ENCODE measurements at places on chromosomes 16 and 17. TPM values are rescaled to one million over a fixed set of nuclear protein-coding genes. Genes with fewer than 3 reads are reported as not detected.

DNA sequence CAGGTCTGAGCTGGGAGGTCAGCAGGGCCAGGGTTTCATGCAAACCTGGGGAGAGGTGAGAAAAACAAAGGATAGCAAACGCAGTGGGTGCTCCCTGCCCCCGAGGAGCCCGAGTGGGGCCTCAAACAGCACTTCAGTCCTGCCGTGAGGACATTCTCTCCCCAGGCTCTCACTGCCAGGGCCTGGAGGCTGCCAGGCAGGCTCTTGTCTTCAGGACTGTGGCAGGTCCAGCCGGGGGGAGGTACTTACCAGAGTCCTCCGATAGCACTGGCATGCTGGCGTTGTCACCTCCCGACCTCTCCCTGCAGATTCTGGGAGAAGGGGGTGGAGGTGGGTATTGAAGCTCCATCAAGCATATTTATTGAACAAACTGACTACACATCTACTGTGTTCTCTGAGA lies 1.3 kb downstream of the MPP3 start:
- no peak overlapping the region for H3K4me3 ChIP-seq
- no peaks in the 10 kb centered on the region for H3K36me3 ChIP-seq
- H3K4me1 ChIP-seq: no peaks in the 10 kb centered on the region
- H3K27ac ChIP-seq: no peak overlapping the region
- peak; percentile 76 for DNase-seq
- peaks cover 16% of the 10 kb centered on the region for H3K27me3 ChIP-seq

- H3K4me1 ChIP-seq: peaks cover 8% of the 10 kb centered on the region
- H3K27ac ChIP-seq: peak within 1 kb of the TSS; percentile 95
- DNase-seq: no peak
- peaks cover 4% of the 10 kb centered on the region for H3K36me3 ChIP-seq
- H3K27me3 ChIP-seq: no peaks in the 10 kb centered on the region
Observed at GRCh38 chr17:8630227-8630801, at the start of gene MYH10. Gene MYH10 (minus strand): TSS chr17:8630725. CDS start chr17:8623246, 7,479 bp downstream.

The NKD1 gene
- total RNA-seq: 3.2 TPM

- H3K4me1 ChIP-seq: no peaks in the 10 kb centered on the region
- no peaks in the 10 kb centered on the region for H3K27me3 ChIP-seq
- no peak overlapping the region for H3K27ac ChIP-seq
- peaks cover 55% of the 10 kb centered on the region for H3K36me3 ChIP-seq
- no peak overlapping the region for H3K4me3 ChIP-seq
- no peak for DNase-seq
Observed at GRCh38 chr17:29257756-29258155, 11.1 kb downstream of the CRYBA1 start.

DNA sequence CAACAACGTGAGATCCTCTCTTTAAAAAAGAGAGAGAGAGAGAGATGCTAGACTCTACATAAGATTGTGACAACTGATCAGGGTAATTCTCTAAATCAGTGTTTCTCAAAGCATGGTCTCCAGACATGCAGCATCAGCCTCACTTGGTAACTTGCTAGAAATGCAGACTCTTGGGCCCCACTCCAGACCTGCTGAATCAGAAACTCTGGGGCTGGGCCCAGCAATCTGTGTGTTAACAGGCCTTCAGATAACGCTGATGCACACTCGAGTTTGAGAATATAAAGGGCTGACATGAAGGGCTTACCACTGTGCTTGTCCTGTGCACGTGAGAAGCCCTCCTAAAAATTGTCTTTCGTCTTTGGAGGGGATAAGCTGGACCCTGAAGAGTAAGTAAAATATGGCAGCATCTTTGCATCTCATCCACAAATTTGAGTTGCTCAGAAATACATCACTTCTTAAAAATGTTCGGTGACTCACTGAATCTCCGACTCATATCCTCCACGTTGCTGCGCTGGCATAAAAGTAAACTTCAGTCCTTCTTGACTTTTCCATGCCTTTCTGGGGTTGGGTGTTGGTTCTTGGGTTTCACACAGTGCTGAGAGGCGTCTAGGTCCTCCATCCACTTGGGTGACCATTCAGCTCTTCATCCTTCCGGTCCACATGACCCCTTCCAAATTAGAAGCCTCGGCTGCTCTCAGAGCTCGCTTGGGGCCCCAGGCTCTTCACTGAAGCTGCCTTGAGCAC lies 26.1 kb upstream of the KDM8 start:
- H3K4me1 ChIP-seq: no peaks in the 10 kb centered on the region
- H3K27me3 ChIP-seq: no peaks in the 10 kb centered on the region
- no peak overlapping the region for H3K4me3 ChIP-seq
- no peak for DNase-seq
- H3K36me3 ChIP-seq: no peaks in the 10 kb centered on the region

DNA sequence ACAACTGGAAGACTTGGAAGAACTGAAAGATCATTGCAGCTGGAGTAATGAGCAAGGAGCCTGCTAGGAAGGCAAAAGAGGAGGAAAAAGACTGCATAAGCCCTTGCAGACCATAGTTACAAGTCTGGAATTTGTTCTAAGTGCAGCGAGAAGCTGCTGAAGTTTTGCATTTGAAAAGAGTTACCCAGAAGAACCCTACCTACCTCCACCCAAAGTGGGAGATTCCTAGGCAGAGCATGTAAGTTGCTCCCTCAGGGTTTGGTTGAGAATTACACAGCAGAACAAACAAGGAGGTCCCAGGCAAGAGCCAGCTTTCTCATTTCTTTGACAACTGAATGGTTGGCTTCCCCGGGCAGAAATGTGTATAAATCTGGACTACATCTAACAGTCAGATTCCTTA lies 118.7 kb upstream of the NUDT7 start:
- H3K4me3 ChIP-seq: no peak overlapping the region
- H3K27ac ChIP-seq: no peak overlapping the region
- no peaks in the 10 kb centered on the region for H3K27me3 ChIP-seq
- no peaks in the 10 kb centered on the region for H3K4me1 ChIP-seq

The KRTAP2-2 gene
- not detected for total RNA-seq

The ARL5C gene
- not detected for total RNA-seq

DNA sequence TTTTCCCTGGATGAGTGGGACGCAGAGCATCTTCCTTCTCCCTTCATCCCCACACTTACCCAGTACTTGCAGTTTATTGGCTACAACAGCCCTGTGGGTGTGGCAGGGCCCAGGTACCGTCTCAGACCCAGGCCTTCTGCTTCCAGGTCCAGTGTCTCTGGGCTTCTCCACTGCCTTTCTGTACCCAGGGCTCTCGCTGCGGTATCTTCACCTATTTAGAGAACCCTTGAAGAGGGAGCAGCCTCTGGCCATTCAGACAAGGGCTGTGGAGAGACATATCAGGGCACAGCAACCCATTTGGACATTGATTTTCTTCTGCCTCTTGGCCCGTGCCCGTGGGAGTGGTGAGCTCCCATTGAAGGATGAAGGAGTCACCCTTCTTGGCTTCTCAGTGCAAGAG lies 17.3 kb downstream of the TBX4 start:
- H3K4me1 ChIP-seq: peaks cover 4% of the 10 kb centered on the region
- H3K27me3 ChIP-seq: peaks cover 47% of the 10 kb centered on the region
- H3K27ac ChIP-seq: no peak overlapping the region
- no peak for DNase-seq
- no peaks in the 10 kb centered on the region for H3K36me3 ChIP-seq

DNA sequence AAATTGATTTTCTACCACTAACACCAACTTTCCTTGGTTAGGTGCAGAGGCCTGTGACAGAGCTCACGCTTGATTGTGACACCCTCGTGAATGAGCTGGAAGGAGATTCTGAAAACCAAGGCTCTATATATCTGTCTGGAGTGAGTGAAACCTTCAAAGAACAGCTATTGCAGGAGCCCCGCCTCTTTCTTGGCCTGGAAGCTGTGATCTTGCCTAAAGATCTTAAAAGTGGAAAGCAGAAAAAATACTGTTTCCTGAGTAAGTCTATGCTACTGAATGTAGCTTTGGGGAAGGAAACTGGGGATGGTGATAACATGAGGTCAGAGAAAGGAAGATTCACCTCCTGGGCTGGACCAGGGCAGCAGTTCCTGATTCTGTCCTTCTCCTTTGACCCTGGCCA lies 38.3 kb downstream of the REXO5 start:
- DNase-seq: no peak
- peaks cover 26% of the 10 kb centered on the region for H3K4me1 ChIP-seq
- no peaks in the 10 kb centered on the region for H3K27me3 ChIP-seq
- no peak overlapping the region for H3K27ac ChIP-seq
- H3K36me3 ChIP-seq: no peaks in the 10 kb centered on the region

DNA sequence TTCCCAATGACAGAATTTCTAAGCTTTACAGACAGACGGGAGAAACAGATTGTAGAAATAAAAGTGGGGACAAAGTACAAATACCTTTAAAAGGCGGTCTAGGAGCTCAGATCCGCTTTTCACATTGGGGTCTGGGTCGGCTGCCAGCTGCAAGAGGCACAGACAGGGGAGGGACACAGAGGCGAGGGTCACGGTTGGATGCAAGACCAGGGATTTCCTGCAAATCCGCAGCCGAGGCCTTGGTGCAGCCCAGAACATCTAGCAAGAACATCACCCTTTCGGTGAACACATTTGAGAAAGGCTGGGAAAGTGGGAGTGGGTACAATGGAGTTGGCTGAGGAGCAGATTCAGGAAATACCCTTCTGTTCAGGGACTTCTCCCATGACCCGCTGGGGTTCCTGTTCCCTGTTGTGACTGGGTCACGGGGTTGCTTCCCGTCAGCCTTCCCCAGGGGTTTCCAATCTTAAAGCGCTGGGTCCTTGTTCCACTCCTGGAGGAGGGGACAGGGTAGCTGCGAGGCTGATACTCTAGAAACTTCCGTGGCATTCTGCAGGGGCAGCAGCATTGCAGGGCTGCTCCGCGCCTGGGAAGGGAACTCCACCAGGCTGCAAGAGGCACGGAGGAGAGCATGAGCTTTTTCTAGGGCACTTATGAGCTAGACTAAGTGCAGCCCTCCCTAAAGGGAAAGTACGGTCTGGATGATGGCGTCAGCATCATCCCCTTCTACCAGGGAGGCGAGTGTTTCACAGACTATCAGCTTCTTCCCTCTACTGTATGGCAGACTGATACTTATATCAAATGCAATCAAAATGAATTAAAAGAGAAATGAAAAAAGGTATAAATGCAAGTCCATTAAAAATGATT lies 16.0 kb downstream of the VAC14 start:
- H3K27me3 ChIP-seq: no peaks in the 10 kb centered on the region
- H3K27ac ChIP-seq: no peak overlapping the region
- H3K4me3 ChIP-seq: no peak overlapping the region
- peaks cover 64% of the 10 kb centered on the region for H3K36me3 ChIP-seq
- no peaks in the 10 kb centered on the region for H3K4me1 ChIP-seq
- DNase-seq: no peak

DNA sequence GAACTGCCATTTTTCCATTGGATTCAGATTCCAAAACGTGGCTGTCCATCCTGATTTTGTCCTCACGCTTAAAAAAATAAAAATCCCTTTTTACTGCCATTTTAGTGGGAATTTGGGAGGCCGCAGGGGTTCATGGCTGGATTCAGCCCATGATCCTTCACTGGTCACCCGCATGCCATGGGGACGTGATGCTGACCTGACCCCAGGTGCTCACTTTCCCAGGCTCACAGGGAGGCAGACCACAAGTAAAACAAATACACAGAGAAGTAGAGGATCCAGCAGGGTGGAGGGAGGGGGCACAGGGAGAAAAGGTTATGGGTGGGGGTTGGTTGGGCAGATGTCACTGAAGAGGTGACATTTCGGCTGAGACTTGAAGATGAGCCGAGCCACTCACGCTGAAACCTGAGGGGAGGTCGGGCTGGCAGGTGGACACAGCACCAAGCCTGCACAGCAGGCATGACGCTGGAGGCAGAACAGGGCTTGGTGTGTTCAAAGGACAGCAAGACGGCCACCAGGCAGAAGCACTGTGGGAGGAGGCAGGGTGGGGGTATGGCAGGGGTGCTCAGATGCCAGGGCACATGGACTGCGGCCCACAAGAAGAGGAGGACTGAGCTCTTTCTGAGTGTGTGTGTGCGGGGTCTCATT lies 10.7 kb downstream of the COX4I1 start:
- no peak for DNase-seq
- no peak overlapping the region for H3K4me3 ChIP-seq
- peaks cover 22% of the 10 kb centered on the region for H3K36me3 ChIP-seq
- H3K27ac ChIP-seq: no peak overlapping the region

The CCDC144A gene
- 0.81 TPM for total RNA-seq

DNA sequence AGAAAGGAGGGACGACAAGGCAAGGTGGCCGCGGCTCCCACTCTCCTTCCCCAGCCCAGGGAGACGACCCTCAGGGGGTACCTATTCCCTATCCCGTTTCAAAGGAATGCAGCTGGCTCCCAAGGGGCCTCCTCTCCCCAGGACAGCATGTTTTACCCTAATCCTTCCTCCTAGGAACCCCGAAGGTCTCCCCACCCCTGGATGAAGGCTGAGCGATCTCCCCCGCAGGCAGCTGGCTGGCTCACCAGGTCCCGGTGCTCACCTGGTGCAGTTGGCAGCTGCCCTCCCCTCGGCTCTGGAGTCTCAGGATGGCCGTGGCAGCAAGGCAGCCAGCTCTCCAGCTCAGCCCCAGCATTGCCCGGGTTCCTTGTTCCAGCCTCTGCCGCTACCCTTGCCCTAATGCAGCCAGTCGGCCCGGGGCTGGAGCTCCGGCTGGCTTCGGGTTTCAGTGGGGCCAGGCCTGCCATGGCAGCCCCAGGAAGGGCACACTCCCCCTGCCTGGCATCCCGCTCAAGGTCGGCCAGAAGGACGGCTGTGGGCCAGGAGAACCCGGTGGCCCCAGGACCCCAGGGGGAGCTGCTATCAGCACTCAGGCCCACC lies 4.6 kb downstream of the CLUH start:
- no peaks in the 10 kb centered on the region for H3K27me3 ChIP-seq
- peaks cover 4% of the 10 kb centered on the region for H3K36me3 ChIP-seq
- no peak overlapping the region for H3K4me3 ChIP-seq
- DNase-seq: no peak
- H3K4me1 ChIP-seq: peaks cover 10% of the 10 kb centered on the region

The PRDM7 gene
- not detected for total RNA-seq

DNA sequence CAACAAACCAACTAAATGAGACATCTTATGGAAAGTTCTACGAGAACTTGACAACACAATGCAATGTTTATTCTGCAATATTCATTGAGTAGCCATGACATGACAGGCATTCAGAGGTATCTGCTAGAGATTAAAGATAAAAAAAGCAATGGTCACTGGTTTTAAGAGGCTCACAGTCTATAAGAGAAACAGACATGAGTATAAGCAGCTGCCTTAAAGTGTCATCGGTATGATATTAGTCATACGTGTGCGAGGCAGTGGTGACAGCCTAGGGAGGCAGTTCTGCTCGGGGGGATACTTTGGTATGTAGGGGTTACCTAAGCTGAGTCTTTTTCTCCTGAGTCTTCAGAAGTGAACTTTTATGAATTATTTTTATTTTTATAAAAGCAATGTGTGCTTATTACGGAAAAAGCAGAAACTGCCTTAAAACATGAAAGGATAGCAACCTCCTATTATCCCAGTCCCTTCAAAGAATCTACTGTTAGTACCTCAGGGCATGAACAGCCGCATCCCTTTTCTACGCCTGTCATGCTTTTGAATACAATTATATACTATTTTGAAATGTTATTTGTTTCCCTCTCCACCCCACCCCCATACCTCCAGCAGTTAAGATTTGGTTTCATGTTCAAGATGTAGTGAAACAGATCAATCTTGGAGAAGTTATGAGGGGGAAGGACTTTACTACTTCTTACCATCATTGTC lies 7.7 kb downstream of the ST6GALNAC1 start:
- H3K4me3 ChIP-seq: no peak overlapping the region
- H3K27me3 ChIP-seq: no peaks in the 10 kb centered on the region
- no peaks in the 10 kb centered on the region for H3K36me3 ChIP-seq
- peak overlapping the region; percentile 76 for H3K27ac ChIP-seq
- DNase-seq: no peak

The HSD17B1 gene
- 2.4 TPM for total RNA-seq

GRCh38 chr16:73054813-73055482 lies 7.0 kb upstream of the ZFHX3 start:
- peaks cover 6% of the 10 kb centered on the region for H3K4me1 ChIP-seq
- peak overlapping the region; percentile 82 for H3K27ac ChIP-seq
- DNase-seq: no peak
- H3K27me3 ChIP-seq: peaks cover 88% of the 10 kb centered on the region

The CLEC10A gene
- not detected for total RNA-seq
